Activated T-cell treated with anti-CD3 and anti-CD28 coated beads, Interleukin-2, amount 50 U/mL, for 72 hours (primary cell): ENCODE measurements at places on chromosomes 3 and 15.

- peak; percentile 69 for DNase-seq
Measured at GRCh38 chr3:195907934-195908693, at the start of gene TNK2. Gene TNK2, minus strand, starts transcription at chr3:195908551. Its CDS starts 19,963 bp downstream, at chr3:195888588.

GRCh38 chr3:30672959-30673358 lies 66.6 kb downstream of the TGFBR2 start:
- DNase-seq, result no peak

DNA sequence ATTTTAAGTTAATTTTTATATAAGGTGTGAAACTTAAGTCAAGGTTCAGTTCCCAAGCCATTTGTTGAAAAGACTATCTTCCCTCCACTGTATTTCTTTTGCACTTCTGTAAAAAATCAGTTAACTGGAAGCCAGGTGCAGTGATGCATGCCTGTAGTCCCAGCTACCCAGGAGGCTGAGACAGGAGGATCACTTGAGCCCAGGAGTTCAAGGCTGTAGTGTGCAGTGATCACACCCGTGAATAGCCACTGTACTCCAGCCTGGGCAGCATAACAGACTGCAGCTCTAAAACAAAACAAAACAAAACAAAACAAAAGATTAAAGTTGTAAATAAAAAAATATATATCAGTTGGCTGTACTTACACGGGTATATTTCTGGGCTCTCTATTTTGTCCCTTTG lies 33.1 kb upstream of the SEC22A start:
- DNase-seq, result no peak

DNA sequence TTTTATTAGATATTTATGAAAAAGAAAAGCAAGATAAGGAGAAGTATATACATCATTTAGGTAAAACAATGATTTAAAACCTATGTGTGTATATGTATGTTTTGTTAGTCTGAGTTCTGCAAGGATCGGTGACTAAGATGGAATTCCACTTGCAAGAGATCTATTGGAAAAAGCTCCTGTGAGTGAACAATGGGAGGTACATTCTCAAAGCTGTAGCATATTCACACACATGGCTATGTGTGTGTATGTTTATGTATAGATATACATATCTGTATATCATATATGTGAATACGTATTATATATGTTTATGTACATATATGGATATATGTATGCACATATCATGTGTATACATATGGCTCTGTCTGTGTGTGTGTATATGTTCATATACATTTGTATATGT lies 54.3 kb downstream of the AMOTL2 start:
- no peak for DNase-seq

- no peak for DNase-seq
Measured at GRCh38 chr3:187183210-187183862, 13.9 kb upstream of the RTP1 start.

DNA sequence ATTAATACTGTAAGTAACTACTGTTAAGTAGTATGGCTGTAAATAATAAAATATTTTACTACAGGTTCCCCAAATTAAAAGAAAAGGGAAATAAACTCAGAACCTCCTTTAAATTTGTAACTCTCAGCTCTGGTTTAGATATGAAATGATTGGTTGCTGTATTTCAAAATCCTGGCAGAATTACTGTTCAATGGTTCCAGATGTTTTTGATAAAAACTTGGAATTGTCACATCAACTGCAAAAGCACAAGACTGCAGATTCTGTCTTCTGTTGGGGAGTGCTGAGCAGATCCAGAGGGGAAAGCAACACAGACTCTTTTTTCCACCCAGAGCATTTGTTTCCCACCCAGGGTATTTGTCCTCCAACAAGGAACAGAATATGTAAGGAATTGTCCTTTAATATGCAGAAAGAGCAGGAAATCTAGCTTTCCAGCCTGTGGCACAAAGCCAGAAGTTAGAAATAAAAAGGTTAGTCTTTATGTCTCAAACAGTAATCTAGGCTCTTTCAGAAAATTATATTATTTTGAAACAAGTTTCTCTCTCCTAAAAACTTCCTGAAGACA lies 178.1 kb downstream of the KLHL25 start:
- no peak for DNase-seq

DNA sequence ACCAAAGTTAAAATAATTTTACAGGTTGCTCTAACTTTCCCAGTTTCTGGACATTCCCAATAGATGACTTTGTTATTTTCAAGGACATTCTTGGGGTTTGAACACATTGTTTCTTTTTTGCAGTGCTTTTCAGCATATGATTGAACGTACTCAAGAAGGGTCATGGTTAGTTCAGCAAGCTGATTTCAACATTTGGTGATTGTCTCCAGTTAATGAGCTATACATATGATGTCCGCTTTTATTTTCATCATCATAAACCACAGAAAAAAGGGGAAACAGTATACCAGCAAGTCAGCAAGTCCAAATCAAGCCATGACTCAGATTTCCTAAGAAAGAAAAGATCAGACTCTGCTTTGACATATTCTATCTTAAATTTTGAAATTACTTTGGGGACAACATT lies 69.4 kb downstream of the B3GALNT1 start:
- DNase-seq, result no peak

GRCh38 chr3:49165771-49166751 lies at the start of gene CCDC71:
Gene CCDC71, minus strand, starts transcription at chr3:49166331. Its CDS starts 2,123 bp downstream, at chr3:49164208.
- DNase-seq, result peak; percentile 88

DNA sequence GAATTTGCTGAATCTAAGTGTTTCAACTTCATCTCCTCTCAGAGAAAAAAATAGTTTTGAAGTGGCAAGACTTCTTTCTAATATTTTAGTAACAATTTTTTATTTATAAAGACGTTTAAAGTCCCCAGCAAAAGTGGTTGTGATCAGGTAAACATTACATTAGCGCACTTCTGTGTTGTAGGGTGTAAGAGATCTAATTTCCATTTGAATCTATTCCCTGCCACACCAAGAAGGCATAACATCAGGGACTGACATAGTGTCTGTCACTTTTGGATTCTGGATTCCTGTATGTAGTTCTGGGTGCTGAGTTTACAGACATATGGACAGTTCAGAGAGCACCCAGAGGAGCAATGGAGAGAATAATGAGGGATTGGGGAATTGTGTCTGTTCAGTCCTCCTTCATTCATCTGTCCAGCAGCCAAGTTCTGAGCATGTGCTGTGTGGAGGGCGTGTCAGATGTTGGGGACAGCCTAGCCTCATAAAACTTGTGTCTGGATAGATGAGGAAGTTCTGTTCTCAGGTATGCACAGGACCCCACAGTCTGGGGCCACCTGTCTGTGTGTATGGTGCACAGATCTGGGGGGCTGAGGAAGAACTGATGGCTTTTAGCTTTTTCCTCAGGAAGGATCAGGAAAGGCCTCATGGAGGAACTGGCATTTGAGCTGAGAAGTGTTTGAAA lies 65.6 kb downstream of the MAP2K5 start:
- DNase-seq, result no peak
